Stimulated activated CD4-positive, alpha-beta T cell treated with anti-CD3 and anti-CD28 coated beads, Interleukin-12 subunit alpha, Interleukin-12 subunit beta, amount 100 ng/mL, for 24 hours (primary cell): ENCODE measurements at places on chromosomes 7 and 10.

GRCh38 chr10:95655571-95656290 lies 780 bp downstream of the ALDH18A1 start:
- peak; percentile 15 for DNase-seq

- no peak for DNase-seq
These were observed 120.3 kb upstream of the PTPRZ1 start for GRCh38 chr7:121752706-121753105.

DNA sequence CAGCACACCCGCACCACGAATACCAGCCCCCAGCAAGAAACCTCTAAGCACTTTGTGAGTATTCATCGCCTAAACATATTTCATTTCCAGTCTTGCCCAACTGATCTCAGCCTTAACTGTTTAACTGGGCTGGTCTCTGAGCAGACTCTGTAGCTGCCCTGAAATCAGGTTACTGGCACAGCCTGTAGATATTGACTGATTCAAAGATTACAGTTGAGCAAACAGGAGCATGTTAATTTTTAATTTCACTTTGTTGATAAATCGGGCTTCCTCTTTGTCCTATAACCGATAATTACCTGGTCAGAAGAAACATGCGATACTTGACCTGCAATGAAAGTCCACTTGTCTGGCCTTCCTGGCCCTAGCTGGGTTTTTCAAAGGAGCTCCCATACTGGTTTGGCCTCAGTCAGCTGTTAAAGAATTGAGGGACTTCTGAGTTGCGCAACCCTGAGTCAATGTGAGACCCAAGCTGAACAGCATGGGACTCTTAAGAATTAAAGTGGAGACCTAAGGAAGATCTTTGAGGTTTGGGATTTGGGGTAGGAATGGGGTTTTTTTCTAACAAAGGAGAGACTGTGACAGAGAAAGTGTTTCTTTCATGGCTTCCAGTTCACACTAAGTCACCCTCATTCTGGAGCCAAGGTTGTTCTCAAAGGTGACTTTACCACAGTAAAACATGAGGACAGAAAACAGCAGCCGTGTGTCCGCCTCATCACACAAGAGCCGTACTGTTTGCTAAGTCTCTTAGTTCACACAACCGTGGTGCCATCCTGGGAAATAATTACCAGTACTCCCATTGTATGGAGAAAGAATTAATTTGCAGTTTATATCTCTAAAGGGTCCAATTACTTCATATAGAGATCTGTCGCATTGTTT lies 75.9 kb downstream of the PPP1R3C start:
- no peak for DNase-seq

DNA sequence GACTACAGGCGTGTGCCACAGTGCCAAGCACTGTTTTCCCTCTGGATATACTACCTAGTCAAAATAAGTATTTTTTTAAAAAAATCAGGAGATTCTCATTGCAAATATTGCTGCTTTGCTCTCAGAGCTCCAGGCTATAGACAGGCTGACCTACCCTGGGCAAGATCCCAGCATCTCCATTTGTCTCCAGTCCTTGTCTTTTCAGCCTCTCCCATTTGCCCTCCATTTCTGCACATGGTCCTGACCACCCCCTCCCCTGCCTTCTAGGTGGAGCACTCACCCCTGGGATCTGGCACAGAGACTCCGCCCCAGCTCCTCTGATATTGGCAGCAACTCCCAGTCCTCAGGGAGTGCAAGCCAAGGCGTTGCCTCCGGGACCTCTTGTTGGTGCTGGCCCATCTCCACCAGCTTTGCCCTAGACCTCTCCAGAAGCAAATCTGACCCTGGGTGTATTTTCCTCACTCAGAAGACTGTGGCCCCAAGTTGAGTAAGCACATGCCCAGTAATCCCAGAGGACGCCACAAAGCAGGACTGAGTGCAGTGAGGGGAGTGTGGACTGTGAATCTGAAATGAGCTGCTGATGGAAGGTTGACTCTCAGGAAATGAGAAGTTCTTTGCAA lies 120.6 kb downstream of the MTPAP start:
- DNase-seq: no peak

- DNase-seq: no peak
These were observed 58.0 kb downstream of the PDGFA start for GRCh38 chr7:461453-462172.

GRCh38 chr7:55381189-55381588 lies 16.1 kb downstream of the LANCL2 start:
- DNase-seq: no peak

GRCh38 chr7:23184709-23185359 lies 3.0 kb downstream of the NUP42 start:
- DNase-seq: no peak

DNA sequence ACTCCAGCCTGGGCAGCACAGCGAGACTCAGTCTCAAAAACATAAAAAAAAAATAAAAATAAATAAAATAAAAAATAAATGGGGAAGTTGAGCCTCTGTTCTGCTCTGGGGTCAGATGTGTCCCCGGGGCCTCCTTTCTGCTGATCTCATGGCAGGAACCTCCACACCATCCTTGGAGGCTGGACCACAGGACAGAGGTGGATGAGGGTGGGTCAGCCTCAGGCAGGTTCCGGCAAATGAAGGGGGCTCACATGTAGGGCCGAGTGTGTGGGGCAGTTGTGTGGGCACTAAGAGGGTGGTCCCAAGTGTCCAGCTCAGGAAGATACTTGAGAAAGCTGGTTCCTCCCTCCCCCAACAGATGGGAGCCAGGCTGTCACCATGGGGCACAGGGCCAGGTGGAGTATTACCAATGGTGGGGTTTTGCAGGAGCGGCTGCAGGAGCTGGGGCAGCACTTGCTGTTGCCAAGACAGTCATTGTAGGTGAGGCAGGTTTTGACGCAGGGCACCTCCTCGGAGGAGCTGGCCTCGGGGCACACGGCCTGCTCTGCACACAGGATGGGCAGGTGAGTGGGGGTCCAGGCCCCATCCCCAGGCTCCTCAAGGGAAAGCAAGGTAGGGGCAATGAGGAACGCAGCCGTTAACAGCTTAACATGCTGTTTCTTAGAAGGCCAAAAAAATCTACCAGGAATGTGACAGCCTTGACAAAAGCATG lies 13.9 kb upstream of the TBRG4 start:
- DNase-seq: no peak

- no peak for DNase-seq
These were observed 663 bp downstream of the HERPUD2 start for GRCh38 chr7:35694161-35694783.

DNA sequence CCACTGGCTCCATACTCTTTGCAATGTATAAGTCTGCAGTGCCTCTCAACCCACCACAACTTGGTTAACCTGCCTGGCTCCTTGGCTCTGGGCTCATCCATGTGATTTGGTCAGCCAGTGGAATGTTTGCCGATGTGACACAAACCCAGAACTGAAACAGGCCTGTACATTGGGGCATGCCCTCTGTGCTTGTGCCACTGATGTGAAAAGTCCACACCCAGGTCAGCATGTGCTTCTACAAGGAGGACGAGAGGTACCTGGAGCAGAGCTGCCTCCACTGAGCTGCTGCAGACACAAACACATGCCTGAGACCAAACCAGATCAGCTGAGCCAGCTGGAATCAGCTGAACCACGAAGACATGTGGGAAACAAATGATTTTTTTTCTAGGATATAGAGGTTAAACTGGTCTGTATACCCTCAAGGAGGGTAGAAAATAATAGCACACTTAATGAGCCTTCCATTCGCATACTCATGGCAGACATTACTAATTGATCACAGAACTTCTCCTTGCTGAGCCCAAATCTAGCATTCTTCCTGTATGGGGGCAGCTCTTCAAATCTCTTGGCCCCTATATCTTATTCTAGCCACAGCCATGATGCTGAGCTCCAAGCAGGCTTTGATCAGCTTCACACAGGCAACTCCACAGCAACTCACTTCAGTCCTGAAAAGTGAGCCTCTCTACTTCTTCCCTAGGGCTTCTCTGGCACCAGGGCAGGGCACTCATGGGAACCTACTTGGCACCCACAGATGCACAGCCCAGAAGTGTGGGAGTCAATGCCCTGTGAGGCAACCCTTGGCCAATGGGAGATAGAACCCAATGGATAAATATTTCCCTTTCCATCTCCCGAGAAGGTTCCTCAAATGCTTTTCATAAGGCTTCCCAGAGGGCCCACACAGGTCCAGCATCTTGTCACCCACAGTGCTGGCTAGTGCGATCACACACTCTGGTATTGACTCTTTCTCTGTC lies 18.6 kb downstream of the PYROXD2 start:
- DNase-seq: no peak

DNA sequence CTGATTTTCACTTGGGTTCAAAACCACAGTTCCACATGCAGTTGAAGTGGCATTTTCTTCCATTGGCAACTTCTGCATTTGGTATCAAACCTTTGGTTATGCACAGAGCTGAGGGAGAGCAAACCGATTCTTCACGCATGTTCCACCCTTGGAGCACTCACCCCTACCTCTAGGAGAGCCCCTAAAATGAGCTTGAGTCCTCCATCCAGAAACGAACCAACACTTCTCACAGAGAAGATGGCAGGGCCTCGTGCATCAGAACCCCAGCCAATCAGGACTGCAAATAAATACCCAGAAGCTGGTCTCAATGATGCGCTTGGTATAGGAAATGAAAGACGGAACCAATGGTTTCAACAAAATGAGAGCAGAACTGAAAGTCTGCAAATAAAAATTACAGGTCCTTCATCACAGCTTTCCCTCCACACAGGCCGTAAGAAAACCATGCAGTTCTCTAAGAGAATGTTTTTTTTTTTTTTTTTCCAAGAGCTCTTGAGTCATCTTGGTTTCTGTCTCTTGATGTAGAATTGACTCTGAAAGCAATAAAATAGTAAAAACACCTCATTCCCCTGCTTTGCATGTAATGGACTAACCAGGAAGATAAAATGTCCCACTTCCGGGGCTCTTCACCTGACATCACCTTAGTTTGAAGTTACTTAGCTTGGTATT lies 23.9 kb downstream of the KLF6 start:
- no peak for DNase-seq

GRCh38 chr7:553636-554111 lies 34.0 kb upstream of the PDGFA start:
- no peak for DNase-seq

DNA sequence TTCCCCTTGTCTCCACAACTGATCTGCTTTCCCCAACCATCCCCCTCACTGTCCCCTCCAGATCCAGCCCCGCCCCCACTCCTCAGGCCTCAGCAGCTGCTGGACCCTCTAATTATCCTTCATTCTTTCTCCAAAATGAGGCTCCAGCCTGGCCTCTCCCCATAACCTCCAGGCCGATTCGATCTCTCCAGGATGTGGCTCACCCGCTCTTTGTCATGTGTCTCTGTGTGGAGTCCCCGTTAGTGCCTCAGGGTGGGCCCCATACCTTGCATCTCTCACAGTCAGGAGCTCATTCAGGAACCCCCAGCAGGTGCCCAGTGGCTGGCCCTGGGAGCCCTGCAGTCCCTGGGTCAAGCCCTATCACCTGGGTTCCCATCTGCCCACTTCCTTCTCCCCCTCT lies 1.3 kb downstream of the PILRA start:
- no peak for DNase-seq

GRCh38 chr7:98805956-98806838 lies 63.6 kb downstream of the TMEM130 start:
- DNase-seq: no peak

DNA sequence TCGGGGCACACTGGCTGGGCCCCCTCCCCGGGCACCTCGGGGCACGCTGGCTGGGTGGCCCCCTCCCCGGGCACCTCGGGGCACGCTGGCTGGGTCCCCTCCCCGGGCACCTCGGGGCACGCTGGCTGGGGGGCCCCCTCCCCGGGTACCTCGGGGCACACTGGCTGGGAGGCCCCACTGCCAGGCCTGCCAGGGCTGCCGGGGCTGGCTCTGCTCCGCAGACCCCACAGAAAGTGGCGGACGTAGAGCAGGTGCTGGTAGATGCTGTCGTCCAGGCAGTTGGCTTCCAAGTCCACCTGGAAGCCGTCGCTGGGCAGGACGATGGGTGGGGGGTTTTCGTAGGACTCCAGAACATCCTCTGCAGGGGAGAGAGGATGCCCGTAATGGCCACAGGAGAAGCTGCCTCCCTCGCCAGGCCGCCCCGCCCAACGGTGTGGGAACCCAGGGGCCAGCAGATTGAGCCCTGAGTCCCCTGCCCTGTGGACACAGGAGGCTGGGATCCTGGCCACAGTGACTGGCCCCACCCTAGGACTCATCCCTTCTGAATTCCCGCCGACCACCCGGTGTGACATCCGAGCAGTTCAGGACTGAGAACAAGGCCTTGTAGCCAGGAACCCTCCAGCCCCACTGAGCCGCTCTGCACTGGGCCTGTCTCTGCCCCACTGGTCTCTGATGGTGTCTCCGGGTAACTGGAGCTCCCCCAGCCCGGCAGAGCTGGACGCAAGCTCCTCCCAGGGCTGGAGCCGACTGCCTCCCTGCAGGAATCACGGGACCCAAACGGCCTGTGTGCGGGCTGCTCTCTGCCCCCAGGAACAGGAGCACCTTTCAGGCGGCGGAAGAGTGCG lies 28.2 kb downstream of the AP5Z1 start:
- no peak for DNase-seq

GRCh38 chr10:86172301-86172700 lies 194.3 kb downstream of the GRID1 start:
- no peak for DNase-seq

DNA sequence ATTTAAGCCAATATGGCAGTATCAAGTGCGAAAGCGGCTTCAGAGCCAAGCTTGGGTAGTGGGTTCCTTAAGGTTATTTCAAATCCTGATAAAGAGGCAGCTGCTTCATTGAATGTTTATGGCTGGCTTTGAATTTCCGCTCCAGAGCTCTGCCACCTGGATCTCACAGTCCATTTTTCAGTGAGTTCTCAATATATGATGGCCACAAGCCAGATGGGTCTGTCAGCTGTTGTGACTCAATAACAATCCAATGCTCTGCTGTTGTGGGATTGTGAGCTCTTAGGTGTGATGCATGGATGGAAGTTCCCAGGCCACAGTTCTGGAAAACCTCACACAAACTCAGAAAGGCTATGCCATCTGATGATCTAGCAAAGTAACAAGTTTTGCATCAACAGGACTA lies 743.8 kb upstream of the LRRN3 start:
- DNase-seq: no peak

DNA sequence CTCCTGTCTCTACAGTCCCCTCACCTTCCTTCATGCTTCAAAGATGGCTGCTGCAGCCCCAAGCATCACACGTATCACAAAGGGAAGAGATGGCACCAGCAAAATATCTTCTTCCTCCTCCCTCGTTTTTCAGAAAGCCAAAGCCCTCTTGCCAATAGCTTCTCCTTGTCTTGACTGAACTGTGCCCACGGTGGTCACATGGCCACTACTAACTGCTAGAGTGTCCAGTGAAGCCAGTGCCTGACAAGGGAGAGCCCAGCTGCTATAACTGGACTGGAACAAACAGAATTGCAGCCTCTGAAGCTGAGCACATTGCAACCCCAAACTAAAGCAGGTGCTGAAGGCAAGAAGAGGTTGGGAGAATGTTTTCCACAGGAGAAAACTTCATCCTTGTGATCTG lies 120.8 kb upstream of the RET start:
- no peak for DNase-seq

DNA sequence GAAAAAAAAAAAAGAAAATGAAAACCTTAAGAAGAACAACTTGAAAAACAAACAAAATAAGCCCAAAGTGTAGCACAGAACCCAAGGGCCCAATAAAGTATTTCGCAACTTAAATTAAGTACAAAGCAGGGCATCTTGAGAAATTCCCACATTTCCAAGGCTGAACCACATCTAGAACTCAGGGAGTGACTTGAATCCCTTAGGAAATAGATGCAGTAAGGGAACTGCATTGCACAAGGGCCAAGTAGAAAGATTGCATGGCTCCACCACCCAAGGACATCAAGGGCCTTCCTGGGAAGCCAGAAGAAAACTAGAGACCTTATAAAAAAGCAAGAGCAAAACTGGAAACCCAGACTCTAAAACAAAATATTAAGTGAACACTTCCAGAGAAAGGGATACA lies 352.7 kb downstream of the CXCL12 start:
- no peak for DNase-seq

- no peak for DNase-seq
These were observed 4.5 kb downstream of the PTER start for GRCh38 chr10:16441173-16441840.
